ENCODE measurements at places on chromosomes 1 and 21.

GRCh38 chr1:21665711-21666575, 3.2 kb downstream of the RAP1GAP start:
- DNase-seq: peak; percentile 74

DNA sequence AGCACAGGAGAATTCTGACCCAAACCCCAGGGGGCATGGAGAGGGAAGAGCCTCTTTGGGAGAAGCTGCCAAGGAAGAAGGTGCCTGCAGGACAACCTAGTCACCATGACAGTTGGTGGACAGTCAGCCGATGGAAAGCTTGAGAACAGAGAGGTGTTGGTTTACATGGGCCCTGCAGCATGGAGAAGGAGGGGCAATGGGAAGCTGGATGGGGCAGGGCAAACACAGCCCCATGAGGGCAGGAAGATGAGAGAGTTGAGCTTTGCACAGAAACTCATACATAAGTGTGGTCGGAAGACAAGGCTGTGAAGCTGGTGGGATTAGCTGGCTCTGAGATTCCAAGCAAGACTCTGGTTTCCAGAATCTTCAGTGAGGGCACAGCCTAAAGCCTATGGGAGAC, 6.6 kb upstream of the SLC5A9 start:
- DNase-seq: no peak

GRCh38 chr1:34319218-34319617, 142.5 kb downstream of the C1orf94 start:
- no peak for DNase-seq

- no peak for DNase-seq
Measured at GRCh38 chr1:167544447-167545093, 9.0 kb downstream of the CREG1 start.

DNA sequence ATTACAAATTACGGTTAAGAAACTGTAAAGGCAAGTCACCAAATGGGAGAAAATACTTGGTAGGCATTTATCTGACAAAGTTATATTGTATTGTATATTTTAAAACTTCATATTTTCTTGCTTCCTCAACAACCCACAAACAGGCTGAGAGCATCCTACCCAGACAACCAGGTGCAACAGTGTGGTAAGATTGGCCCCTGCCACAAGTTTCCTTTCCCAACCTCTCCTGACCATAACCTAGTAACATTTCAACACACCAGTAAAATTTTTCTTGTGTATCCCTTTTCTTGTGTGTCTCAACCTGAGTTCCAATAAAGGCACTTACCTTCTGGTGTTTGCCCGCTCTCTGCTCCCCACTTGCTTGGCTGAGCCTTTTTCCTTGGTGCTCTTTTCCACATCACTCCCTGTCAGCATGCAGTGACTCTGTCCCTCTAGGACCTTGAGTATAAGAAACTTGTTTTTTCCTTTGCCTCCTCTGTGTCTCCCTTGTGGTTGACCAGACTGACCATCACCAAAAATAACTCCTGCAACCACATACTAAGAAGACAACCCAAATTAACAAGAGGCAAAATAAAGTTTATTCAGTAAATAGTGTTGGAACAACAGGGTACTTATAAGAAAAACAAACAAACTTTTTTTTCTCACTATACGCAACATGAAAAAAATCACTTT, 40.9 kb downstream of the FCRL3 start:
- DNase-seq: no peak

GRCh38 chr1:15941044-15941840, 34.7 kb downstream of the ZBTB17 start:
- DNase-seq: no peak

DNA sequence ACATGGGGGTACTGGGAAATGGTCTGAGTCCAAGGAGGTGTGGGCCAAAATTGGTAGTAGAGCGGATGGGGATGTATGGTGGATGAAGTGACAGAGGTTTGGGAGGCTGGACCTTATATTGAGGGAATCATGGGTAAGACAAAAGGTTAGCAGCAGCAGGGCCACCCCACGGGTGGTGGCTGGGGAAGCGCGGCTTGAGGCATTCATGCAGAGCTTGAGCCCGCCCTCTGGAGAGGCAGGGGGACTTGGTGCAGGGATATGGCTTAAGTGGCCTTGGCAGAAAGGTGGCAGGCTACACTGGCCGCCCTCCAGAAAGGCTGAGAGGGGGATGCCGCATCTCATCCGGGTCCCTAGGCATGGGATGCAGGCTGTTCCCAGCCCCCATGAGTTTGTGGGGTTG, 31.5 kb downstream of the HMGB4 start:
- DNase-seq: no peak

DNA sequence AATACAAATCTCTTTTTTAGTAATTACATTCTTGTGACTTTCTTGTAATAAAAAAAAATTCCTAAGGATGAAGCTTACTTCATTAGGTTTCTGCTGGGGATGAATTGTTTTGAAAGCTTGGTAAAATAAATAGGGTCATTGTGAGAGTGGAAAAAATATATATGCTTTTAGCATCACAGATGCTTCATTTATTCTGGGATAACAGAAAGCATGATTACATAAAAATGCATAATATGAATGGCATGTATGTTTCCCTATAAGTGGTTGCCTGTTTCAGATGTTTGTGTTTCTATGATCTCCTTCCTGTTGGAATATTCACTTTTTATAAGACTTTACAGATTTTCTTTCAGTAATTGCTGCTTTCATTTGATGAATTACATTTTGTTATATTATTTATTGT, 42.3 kb downstream of the HMCN1 start:
- no peak for DNase-seq

DNA sequence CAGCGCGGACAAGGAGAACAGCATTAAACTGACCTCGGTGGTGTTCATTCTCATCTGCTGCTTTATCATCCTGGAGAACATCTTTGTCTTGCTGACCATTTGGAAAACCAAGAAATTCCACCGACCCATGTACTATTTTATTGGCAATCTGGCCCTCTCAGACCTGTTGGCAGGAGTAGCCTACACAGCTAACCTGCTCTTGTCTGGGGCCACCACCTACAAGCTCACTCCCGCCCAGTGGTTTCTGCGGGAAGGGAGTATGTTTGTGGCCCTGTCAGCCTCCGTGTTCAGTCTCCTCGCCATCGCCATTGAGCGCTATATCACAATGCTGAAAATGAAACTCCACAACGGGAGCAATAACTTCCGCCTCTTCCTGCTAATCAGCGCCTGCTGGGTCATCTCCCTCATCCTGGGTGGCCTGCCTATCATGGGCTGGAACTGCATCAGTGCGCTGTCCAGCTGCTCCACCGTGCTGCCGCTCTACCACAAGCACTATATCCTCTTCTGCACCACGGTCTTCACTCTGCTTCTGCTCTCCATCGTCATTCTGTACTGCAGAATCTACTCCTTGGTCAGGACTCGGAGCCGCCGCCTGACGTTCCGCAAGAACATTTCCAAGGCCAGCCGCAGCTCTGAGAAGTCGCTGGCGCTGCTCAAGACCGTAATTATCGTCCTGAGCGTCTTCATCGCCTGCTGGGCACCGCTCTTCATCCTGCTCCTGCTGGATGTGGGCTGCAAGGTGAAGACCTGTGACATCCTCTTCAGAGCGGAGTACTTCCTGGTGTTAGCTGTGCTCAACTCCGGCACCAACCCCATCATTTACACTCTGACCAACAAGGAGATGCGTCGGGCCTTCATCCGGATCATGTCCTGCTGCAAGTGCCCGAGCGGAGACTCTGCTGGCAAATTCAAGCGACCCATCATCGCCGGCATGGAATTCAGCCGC, 2.5 kb downstream of the S1PR1 start:
- DNase-seq: no peak

GRCh38 chr1:197264936-197265567, 3.0 kb upstream of the CRB1 start:
- DNase-seq: no peak
